Fibroblast of the conjunctiva (primary cell): ENCODE measurements at places on chromosomes 12 and 14.

- no peak for DNase-seq
Measured at GRCh38 chr12:4830556-4831210, 79.0 kb upstream of the KCNA1 start.

DNA sequence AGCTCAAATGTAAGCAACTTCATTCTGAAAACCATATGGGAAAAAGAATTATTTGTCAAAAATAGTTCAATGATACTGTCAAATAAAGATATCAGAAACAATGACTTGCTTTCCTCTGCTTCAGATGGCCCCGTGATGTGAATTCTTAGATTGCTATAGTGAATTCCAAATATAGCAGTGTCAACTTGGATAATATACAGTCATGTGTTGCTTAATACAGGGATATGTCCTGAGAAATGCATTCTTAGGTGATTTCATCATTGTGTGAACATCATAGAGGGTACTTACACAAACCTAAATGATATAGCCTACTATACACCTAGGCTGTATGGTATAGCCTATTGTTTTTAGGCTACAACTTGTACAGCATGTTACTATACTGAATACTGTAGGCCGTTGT lies 108.7 kb upstream of the MIS18BP1 start:
- DNase-seq, result no peak

- DNase-seq, result no peak
Measured at GRCh38 chr14:24377126-24377525, 9.1 kb downstream of the NFATC4 start.

DNA sequence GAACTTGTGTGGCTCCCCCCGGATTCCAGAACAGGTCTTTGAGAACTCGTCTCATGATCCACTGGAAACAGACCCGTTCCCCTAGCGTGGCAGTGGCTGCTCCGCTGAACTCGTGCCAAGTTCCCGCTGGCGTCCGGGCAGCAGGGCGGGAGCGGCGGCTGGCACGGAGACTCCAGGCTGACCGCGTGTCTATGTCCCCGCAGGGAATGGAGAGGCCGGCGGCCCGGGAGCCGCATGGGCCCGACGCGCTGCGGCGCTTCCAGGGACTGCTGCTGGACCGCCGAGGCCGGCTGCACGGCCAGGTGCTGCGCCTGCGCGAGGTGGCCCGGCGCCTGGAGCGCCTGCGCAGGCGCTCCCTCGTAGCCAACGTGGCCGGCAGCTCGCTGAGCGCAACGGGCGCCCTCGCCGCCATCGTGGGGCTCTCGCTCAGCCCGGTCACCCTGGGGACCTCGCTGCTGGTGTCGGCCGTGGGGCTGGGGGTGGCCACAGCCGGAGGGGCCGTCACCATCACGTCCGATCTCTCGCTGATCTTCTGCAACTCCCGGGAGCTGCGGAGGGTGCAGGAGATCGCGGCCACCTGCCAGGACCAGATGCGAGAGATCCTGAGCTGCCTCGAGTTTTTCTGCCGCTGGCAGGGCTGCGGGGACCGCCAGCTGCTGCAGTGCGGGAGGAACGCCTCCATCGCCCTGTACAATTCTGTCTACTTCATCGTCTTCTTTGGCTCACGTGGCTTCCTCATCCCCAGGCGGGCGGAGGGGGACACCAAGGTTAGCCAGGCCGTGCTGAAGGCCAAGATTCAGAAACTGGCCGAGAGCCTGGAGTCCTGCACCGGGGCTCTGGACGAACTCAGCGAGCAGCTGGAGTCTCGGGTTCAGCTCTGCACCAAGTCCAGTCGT lies 1.5 kb downstream of the APOLD1 start:
- DNase-seq, result peak; percentile 72

- no peak for DNase-seq
Measured at GRCh38 chr12:88623777-88624548, 43.7 kb upstream of the KITLG start.
